Amygdala (tissue), 56 donors: ENCODE measurements at places on chromosomes 7 and 10.
A peak's percentile ranks its signal among the peaks of the same experiment; 100 is the strongest.

- no peak for DNase-seq
These were observed 47.3 kb upstream of the BHLHA15 start for GRCh38 chr7:98163704-98164494.

DNA sequence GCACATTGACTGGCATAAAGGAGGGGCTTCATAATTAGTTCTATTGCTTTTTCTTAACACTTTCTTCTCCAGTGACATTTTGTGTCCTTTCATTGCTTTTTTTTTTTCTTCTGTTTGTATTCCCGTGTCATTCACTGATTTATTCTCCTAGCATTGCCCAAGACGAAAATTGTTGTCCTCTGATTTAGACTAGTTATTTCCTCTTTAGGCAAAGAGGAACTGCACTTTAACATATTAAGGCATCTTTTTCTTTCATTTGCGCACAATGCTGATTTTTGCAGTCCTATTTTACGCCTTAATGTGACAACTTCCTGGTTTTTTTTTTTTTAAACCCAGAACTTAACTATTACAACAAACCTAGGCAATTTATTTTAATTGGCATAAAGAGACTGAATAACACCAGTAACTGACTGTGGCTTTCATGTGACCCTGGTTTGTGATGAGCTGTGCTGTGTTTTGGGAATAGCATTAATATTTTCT lies 39.7 kb downstream of the ARID5B start:
- no peak for DNase-seq

DNA sequence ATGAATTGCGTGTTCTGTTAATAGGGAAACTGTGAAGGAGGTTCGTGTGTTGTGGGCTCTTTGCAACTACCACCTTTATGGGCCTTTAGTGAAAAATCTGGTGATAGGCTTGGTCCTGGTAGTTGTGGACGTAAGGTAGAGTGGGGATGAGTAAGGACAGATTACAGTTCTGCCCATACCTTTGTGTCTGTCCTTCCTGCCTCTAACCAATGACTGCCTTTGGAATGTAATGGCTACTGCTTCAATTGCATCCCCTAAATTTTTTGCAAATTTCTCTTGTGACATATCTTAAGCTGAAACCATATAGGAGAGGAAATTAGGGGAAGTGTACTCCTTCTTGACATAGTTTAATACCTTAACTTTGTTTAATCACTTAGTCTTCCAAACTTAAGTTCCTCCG lies 82.3 kb downstream of the ADK start:
- no peak for DNase-seq

GRCh38 chr7:69597278-69598076 lies 798 bp upstream of the AUTS2 start:
- no peak for DNase-seq

- no peak for DNase-seq
These were observed 130.4 kb upstream of the PODXL start for GRCh38 chr7:131686833-131687232.

DNA sequence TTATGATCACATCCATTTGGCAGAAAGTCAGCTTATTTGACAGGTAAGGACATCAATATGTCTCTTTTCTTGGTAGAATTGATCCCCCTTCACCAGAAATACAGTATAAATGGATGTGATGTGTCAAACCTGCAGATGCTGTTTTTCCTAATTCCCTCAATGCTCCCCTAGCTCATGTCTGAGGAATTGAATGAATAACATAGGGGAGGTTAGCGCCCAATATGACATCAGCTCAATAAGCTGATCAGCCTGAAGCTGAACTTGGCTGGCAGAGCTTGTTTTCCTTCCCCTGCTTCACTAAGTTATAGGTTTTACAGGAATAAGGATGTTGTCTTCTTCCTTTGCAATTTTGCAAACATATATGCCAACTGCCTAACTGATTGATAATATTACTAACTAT lies 132.5 kb downstream of the REEP3 start:
- no peak for DNase-seq

DNA sequence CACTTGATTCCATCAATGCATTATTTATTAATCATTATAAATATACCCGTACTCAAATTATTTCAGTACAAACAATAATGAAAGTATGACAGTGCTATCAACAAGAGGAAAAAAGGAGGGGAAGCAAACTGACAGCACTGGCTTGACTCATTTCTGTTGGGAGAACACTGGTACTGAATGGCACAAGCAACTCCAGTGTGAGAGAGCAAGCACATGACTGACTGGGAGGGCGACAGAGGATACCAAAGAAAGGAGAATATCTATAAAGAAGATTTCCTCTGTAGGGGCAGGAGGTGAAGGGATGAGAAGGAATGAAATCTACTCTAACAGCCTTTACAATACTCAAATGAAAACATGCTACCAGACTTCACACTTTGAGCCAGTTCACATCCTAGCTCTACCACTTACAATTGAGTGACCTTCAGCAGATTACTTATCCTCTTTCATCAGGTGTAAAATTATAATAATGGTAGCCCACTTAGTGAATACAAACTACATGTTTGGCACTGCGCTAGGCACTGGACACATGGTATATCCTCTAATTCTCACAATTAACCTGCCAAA lies 1.5 kb downstream of the USP54 start:
- peak; percentile 21 for DNase-seq

DNA sequence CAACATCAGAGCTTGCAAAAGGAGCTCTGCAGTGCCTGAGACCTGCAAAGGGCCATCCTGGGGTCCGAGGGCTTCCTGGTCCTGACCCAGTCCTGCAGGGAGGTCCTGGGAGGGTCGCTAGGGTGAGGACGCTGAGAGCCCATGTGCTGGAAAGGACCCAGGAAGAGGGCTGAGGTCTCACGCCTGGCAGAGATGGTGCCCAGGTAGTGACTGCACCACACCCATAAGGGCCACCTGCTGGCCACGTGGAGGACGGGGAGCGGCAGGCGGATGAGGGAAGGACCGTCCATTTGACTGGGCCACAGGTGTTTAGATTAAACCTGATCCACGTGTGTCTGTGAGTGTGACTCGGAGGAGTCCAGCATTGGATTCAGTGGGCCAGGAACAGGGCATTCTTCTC lies 392.8 kb downstream of the DNAJB6 start:
- DNase-seq, result no peak

DNA sequence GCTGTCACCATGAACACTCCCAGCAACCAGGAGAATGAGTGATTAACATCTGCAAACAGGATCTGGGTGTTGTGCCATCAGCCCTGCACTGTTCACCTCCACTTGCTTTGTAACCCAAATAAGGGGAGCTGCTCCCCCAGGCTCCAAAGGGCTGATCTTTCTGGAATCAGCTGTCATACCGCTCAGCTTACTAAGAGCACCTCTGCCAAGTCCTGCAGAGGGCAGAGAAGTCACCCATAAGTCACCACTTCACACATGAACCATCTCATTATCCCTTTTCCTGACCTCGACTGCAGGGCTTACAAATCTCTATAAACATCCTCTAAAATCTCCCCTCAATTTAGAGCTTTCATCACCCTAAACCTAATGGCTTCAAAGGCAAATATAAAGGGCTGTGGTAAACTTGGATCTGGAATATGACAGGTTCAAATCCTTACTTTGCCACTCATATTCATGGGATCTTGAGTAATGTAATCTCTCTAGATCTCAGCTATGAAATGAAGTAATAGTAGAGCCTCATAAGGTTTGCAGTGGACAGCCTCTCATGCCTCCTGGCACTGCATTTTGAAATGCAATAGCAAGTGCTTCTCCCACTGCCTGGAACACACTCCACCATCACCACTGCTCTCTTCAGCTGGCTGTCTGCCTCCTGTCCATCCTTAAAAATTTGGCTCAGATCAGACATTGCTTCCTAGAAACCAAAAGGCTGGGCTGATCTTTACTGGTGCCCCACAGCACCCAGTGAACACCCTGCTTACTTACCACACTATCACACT lies 38.8 kb downstream of the ERLIN1 start:
- DNase-seq, result no peak

DNA sequence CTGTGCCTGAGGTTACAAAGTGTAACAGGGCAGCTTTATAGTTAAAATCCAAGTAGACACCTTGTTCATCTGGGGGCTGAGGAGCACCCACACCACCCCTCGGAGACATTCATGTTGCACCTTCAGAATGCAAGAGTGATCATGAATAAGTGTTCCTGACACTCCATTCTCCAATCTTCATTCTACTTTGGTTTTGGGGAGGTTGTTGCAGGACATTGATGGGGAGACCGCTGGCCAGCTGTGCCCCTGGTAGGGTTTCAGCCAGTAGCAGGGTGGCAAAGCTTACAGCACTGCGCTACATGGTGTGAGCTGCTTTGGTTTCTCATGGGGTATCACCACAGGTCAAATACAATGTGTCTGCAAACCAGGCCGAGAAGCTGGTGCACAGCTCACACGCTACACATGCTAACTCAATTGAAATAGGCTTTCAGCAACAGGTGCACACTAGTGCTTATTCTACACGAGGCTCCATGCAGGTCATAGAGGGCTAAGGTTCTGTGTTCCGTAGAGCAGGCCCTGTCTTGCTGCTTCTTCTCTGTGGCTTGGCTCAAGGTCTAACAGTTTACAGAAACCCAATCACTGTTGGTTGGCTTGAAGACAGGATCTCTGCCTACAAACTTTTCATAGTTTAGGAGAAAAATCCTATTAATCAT lies 317.4 kb upstream of the ZNF32 start:
- no peak for DNase-seq

DNA sequence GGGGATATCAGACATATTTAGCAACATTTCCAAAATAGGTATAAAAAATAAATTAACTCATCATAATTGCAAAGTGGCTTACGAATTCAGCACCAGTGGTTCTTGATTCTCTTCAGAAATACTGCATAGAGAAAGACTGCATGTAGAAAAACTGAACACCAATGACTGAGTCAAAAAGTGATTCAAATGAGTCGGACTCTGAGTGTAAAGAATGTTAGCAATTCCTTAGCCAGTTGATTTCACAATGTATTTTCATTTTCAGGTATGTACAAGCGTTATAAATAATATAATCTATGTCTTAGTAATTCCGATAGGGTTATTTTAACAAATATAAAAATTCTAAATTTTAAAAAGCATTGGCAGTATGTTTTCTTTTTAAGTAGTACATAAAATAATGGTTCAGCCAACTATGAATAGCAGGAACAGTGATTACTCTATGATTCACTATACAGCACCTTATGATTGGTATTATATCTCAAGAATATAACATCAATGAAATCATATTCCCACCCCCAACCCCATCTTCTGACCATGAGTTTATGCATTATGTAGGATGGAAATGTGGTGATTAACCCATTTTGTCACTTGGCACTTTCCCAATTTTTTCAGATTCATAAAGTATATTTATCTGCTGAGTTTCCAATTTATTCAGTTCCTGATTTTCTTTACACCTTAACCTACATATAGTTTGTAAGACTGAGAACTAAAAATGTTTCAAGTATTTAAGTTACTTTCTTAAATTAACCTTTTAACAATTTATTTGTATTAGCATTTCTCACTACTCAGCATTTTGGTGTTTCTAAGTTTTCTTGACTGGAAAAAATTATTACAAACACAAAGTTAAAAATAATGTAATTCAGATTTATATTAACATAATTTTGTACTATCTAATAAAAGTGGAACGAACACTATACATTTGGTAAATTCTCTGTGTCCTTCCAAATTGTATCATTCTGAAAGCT lies 33.9 kb downstream of the DNAJC1 start:
- no peak for DNase-seq

DNA sequence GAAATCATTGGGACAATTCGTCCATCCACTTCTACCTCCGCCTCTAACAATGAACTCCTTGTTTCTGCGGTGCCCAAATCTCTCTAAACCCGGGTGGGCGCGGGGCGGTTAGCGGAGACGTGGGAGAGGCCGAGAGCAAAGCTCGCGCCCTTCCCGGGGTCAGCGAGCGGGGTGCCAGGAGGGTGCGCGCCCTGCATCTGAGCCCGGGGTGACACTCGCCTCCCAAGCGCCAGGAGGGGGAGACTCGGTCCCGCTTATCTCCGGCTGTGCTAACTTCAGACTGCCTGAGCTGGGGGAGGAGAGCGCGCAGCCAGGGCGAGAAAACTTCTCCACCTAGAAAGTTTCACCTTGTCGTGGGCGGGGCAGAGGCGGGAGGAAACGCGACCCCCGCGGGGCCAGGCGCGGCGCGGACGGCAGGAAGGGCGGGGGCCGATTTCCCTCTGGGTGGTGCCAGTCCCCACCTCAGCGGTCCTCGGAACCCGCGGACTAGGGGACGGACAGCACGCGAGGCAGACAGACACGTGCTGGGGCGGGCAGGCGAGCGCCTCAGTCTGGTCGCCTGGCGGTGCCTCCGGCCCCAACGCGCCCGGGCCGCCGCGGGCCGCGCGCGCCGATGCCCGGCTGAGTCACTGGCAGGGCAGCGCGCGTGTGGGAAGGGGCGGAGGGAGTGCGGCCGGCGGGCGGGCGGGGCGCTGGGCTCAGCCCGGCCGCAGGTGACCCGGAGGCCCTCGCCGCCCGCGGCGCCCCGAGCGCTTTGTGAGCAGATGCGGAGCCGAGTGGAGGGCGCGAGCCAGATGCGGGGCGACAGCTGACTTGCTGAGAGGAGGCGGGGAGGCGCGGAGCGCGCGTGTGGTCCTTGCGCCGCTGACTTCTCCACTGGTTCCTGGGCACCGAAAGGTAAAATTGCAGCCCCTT lies at the start of gene MET:
TSS of gene MET (plus strand) at position 516 of the 915 bp plus-strand sequence. CDS start 26,889 bp downstream, outside the sequence.
- DNase-seq, result no peak

DNA sequence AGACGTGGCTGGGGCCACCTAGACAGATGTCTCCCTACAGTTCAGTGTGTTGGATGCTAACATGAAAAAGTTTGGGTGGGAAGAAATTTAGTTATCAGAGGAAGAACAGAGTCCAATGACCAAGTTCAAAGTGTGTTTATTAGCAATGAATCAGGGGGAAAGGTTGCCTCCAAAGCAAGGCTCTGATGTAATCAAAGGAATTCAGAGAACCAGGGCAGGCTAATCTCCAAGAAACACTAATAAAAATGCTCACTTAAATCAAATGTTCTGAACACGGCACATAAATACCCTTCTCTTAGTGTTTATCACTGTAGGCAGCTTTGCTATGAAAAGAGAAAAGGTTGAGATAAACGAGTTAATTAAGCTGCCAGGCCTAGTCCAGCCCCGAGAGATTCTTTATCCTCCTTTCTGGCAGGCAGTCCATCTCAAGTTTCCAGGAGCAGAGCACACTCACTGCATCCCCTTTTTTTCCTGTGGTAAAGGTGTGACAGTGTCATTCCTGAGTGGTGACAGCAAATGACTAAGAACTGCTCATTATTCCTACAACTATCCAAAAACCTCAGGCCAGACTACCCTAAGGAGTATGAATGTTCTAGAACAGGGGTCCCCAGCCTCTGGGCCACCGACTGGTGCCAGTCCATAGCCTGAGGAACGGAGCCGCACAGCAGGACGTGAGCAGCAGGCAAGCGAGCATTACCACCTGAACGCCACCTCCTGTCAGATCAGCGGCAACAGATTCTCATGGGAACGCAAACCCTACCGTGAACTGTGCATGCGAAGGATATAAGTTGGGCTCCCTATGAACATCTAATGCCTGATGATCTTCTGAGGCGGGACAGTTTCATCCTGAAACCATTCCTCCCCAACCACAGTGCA lies 66.9 kb upstream of the FHIP2A start:
- DNase-seq, result no peak
